HuH-7.5 (cell line): ENCODE measurements at places on chromosomes 3 and 15.

DNA sequence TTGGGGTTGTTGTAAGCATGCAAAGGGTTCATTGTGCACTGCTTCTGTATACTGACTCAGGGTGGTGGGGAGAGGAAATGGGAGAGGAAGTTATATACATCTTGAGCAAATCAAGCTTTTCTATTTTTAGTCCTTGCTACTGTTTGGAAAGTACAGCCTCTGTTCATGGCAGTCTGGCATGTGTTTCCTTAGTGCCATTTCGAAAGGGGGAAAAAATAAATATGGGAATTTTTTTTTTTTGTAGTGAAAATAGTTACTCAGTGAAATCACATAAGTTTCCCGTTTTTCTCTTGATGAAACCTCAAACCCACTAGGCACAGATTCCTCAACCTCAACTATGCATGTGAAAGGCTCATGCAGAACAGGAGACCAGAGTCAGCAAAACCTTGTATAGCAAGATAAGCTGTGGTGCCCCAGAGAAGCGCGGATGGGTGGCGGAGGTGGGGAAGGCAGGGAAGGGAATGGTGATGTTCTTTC lies 353.3 kb downstream of the LPP start:
- no peak for DNase-seq

GRCh38 chr3:32882603-32883025 lies 64.8 kb downstream of the TRIM71 start:
- no peak for DNase-seq

DNA sequence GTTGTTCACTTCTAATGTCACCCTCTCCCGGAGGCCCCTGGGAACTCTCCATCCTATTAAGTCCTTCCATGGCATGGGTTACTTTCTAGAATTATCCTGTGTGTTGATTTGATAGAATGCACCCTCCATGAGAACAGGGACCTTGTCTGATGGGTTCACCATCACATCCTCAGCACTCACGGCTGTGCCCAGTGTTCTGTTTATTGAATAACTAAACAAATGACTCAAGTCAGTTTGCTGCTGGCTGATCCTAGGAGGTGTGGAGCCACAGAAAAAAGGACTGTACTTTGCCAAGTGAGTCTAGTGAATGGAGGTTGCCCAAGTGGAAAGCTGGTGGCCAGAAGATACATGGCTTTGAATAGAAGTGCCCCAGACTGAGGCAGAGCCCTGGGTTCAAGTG lies 48.5 kb upstream of the RAB6B start:
- no peak for DNase-seq

DNA sequence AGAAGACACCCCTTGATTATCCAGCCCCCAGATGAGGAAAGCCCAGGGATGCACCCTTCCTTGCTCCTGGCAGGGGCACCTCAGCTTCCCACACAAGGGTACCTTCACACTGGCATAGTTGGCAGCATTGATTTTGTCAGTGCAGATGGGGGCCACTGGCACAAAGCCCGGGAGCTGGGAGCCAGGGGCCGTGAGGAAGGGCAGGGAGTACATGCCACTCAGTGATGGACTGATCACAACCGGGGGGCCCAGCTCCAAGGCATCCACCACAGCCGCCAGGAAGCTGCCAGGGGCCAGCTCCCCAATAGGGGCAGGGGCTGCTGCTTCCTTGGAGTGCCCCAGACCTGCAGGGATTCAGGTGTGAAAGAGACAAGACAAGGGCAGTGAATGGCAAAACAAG lies 2.6 kb upstream of the PCBP4 start:
- no peak for DNase-seq

DNA sequence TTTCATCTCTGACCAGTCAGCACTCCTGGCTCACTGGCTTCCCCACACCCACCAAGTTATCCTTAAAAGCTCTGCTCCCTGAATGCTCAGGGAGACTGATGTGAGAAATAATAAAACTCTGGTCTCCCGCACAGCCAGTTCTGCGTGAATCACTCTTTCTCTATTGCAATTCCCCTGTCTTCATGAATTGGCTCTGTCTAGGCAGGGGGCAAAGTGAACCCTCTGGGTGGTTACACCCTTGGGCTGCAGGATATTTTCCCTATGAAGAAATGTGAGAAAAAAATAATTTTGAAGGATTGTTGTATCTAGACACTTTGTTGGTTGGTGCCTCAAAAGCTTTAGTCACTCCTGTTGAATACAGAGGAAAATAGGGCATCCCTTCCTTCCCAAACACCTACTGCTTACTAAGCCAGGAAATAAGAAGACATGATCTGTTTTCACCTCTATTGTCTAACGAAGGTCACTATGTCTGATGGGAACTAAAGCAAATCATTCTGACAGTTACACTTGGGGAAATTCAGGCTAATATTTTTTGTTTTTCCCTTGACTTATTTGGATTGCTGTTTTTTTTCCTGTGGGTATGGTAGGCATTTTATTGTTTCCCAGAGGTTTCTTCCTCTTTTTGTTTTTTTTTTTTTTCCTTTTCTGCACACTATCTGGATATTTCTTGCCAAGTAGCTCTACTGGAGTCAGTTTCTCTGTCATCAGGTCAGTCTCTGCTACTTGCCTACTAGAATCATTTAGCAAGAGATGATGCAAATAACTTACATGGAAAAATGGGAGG lies 15.3 kb upstream of the TNFSF10 start:
- no peak for DNase-seq

GRCh38 chr15:49115062-49115461 lies 40.3 kb downstream of the COPS2 start:
- no peak for DNase-seq

GRCh38 chr3:179921500-179921899 lies 115.2 kb downstream of the PEX5L start:
- DNase-seq = no peak

DNA sequence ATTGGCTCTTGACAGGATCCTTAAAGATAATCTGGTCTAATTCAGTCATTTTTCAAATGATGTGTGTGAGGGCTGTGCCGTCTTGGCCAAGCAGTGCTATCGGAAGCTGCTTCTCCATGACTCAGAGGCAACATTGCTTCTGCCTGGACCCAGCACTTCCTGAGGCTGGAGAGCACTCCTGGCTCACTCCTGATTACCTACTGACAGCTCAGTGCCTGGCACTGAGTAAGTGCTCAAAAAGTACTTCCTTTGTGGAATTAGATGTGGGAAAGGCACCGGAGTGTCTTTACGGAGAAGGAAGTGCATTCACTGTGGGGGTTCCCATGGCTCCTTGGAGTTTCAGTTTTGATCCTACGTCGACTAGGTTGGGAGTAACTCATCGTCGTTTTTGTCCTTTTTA lies 86.9 kb upstream of the UBE3A start:
- DNase-seq = no peak
